ENCODE measurements at places on chromosomes 5 and 9.
A peak's percentile ranks its signal among the peaks of the same experiment; 100 is the strongest.

DNA sequence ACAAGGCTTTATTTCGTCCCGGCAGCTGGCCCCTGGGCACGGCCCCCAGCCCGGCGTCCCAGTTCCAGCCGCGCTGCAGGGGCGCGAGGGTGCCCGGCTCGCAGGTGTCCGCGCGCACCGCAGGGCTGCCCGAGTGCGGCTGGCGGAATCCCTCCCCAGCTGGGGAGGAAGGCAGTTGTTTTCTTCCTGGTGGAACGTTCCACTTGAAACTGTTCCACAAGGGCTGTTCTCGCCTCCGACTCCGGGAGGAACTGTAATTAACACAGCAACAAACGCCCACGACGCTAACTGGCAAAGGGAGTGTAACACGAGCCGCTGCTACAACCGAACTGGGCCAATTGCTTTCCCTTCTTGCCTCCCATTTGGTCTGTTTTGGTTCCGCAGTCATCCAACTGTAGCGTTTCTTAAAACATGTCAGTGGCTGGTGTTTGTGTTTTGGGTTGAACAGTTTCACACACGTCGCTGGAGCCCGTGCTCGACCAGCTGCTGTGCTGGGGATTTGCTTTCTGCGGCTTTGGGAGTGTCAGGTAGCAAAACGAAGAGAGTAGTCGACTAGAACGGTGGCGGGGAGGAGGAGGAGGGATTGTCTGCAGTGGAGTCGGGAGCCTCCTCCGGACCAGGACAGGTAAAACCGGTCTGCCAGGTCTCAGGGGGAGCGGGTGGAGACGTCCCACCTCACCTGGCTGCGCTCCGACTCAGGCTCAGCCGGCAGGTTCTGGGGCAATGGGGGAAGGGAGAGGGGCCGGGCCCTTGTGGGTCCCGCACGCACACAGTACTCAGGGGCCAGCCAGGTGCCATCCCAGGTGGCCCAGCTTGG is 131.6 kb upstream of the NIPBL start:
- DNase-seq, result peak; percentile 65

- DNase-seq, result peak; percentile 59
Observed at GRCh38 chr9:79883073-79883645, 311.4 kb downstream of the TLE4 start.

GRCh38 chr5:64693636-64694035 is 3.3 kb downstream of the SHISAL2B start:
- no peak for DNase-seq

GRCh38 chr9:87650611-87651295 is 75.2 kb upstream of the CTSL start:
- no peak for DNase-seq

Measured in activated CD8-positive, alpha-beta memory T cell treated with anti-CD3 and anti-CD28 coated beads, Interleukin-2, amount 50 U/mL, for 48 hours (primary cell).